ENCODE measurements at places on chromosomes 5 and 9. TPM values are rescaled to one million over a fixed set of nuclear protein-coding genes. Genes with fewer than 3 reads are reported as not detected.

- no peak for DNase-seq
- H3K27ac ChIP-seq: no peak overlapping the region
- no peak overlapping the region for H3K4me3 ChIP-seq
- no peaks in the 10 kb centered on the region for H3K27me3 ChIP-seq
Observed at GRCh38 chr9:24545285-24545684, 412 bp downstream of the IZUMO3 start.

- peaks cover 7% of the 10 kb centered on the region for H3K36me3 ChIP-seq
- H3K4me1 ChIP-seq: peaks cover 4% of the 10 kb centered on the region
- H3K4me3 ChIP-seq: no peak overlapping the region
- H3K27me3 ChIP-seq: no peaks in the 10 kb centered on the region
Observed at GRCh38 chr5:72265032-72265877, 54.8 kb downstream of the MRPS27 start.

DNA sequence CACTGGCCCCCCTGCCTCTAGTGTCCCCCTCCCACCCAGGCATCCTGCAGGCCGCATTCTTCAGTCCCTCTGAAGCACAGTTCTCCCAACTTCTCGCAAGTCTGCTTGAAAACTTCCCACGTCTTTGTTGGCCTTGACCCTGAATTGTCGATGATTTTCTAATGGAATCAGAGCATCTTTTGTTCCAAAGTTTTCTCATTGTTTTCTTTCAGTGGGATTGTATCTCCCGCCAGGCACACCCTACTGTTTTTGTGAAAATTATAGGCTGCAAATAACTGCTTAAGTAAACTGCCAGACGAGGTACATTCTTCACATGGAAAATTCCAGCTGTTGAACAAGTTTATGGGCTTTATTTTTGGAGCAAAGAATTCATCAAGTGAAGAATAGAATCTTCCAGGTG lies 122.6 kb upstream of the SLC25A48 start:
- H3K27ac ChIP-seq: no peak overlapping the region
- no peak overlapping the region for H3K4me3 ChIP-seq
- no peak for DNase-seq

- no peaks in the 10 kb centered on the region for H3K36me3 ChIP-seq
- H3K27ac ChIP-seq: no peak overlapping the region
- H3K27me3 ChIP-seq: no peaks in the 10 kb centered on the region
- H3K4me1 ChIP-seq: no peaks in the 10 kb centered on the region
Observed at GRCh38 chr9:12413986-12414385, 279.2 kb upstream of the TYRP1 start.

GRCh38 chr5:93569300-93570160 lies 11.5 kb downstream of the NR2F1-AS1 start:
- no peaks in the 10 kb centered on the region for H3K36me3 ChIP-seq
- H3K27me3 ChIP-seq: peaks cover 56% of the 10 kb centered on the region

DNA sequence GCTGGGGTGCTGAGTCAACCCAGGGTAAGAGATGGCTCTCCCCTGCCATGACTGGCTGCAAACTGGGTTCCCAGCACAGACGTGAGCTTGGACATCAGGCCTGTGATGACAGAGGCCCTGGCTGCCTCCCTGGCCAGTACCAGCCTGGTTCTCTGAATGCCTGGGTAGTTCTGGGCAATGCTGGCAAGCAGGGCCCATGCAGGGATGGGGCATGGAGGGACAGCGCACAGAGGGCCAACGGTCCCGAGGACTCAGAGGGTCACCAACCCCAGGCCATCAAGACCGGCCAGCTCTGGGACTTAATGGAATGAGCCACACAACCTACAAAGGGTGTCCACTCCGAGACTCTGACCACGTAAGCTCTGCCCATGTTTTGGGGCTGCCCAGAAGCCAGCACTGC lies 241.4 kb downstream of the FSTL4 start:
- DNase-seq: no peak
- H3K4me1 ChIP-seq: no peaks in the 10 kb centered on the region
- no peak overlapping the region for H3K4me3 ChIP-seq
- peaks cover 16% of the 10 kb centered on the region for H3K27me3 ChIP-seq

The CER1 gene
- not detected for total RNA-seq

The NOP16 gene
- total RNA-seq: 57.6 TPM

The NPR3 gene
- total RNA-seq: not detected

Data from activated CD4-positive, alpha-beta memory T cell treated with anti-CD3 and anti-CD28 coated beads for 36 hours (primary cell).